ENCODE measurements at places on chromosomes 5 and 9.

GRCh38 chr5:135456238-135457099 is 4.3 kb upstream of the TIFAB start:
- no peak for DNase-seq

DNA sequence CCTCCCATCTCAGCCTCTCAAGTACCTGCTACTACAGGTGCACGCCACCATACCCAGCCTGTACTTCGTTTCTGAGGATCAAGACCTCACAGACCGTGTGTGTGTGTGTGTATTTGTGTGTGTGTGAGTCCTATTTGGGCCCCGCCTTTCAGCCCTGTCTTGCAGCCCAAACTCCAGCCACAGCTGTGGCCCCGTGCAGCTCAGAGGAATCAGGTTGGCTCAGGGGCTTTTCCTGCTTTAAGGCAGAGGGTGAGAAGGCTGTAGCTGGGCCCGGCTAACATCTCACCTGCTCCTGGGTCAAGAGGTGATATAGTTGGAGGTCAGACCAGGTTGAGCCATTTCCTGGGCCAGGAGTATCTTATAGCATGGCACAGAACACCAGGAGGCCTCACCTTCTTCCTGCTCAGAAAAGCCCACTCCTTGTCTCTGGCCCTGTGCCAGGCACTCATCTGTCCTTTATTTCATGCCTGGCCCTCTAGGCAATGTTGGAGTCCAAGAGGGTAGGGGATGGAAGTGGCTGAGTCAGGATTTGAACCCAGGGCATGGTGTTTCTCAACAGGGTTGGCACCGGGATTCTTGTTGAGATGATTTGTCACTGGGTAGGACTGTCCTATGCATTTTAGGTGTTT is 1.6 kb upstream of the PHYKPL start:
- DNase-seq = peak; percentile 39

- no peak for DNase-seq
These were observed 151.0 kb downstream of the FER start for GRCh38 chr5:108898707-108899106.

- DNase-seq = no peak
These were observed 39.0 kb downstream of the KIF4B start for GRCh38 chr5:155052532-155052931.

DNA sequence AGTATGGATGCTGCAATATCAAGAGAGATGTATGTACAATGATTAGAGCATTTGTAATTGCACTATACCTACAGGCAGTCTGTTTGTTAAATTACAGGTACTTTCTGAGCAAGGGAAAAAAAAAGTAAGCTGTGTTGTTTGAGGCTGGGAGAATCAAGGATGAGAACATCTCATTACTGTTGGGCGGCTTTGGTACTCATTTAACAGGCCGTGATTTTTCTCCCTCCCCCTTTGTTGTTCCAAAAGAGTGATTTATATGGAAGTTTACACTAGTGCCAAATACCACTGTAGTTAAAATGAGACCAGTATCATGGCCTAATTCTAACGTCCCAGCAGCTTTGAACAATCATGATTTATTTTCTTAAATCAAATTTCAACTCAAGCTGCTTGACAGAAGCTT is 71.2 kb upstream of the GNA14 start:
- DNase-seq = no peak

- DNase-seq = no peak
These were observed 75.4 kb upstream of the STARD4 start for GRCh38 chr5:111587728-111588127.

DNA sequence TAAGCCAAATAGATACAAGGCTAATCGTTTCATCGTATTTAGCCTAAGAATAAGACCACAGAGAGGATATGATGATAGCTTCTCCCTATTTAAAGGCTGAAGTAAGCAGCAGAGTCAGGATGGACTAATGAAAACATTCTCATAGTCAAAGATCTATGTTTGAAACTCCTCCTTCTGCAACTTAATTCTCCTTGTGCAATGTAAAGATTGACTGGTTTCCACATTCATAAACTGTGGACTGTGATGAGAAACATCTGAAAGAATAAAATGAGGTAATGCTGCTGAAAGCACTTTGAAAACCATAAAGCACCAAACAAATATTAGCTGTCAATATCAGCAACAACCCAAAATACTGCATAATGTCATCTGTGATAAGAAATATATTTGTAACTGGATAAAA is 361.9 kb downstream of the CSNK1G3 start:
- DNase-seq = no peak

GRCh38 chr5:32110111-32110696 is 63.9 kb downstream of the GOLPH3 start:
- no peak for DNase-seq

DNA sequence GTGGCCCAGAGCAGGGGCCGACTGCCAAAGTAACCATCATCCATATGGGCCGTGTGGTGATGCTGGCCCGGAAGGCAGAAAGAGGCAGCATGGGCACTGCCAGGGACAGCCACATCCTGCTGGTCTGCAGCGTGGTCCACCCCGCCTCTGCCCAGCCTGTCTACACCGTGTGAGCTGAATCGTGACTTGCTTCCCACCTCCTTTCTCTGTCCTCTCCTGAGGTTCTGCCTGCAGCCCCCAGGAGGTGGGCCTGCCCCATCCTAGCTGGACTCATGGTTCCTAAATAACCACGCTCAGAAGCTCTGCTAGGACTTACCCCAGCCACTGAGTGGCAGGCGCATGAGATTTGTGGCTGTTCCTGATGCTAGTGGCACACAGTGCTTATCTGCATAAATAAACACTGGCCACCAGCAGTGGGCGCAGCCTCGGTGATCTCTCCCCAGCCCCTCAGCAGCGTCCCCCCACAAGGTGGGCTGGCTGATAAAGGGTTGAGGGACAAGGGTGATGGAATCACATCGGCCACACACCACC is 22.6 kb upstream of the SUSD3 start:
- DNase-seq = no peak

Measured in common myeloid progenitor, CD34-positive (primary cell).